Stimulated activated CD8-positive, alpha-beta memory T cell treated with anti-CD3 and anti-CD28 coated beads, Interleukin-12 subunit alpha, Interleukin-12 subunit beta, amount 100 ng/mL, for 1 hour (primary cell): ENCODE measurements at places on chromosomes 2 and 18.

DNA sequence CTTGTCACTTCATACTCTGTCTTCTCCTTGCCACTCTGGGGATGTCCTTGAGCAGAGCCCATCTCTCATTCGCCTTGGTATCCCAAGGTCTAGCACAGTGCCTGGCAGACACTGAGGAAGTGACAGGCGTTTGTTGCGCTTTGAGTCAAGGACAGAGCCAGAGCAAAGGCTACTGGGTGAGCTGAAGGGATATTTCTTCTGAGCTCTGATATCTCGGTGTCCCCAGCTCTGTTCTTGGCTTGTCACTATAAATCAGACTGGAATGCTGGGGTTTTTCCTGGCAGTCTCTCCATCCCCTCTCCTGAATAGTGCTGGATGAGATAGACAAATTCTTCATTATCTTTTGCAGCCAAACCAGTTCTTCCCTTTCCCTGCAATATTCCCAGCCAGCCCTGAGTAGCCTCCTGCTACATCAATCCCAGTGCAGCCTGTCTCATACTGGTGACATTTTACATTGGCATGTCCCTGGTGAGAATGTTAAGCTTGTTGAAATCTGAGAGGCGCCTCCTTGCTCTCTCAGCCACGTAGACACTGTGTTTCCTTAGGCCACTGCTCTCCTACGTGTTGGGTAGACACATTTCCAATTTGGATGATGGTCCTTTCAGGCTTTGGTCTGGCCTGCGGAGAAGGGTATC lies 61.7 kb downstream of the CTIF start:
- DNase-seq = no peak

DNA sequence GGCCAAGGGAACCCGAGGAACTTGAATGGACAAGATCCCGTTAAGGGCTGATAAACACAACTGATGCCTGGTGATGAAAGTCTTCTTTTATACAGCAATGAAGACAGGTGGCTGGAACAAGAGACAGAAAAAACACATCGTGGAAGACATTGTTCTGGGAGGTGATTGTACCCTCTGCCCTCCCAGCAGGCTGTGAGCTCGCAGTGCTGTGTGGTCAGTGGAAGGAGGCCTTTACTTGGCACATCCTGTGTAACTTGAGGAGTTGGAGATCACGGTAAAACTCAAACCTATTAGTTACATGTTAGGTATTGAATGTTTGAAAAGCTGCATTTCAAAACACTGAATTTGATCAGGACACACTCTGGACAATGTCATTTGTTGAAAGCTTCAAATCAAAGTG lies 249.9 kb upstream of the EPAS1 start:
- no peak for DNase-seq

DNA sequence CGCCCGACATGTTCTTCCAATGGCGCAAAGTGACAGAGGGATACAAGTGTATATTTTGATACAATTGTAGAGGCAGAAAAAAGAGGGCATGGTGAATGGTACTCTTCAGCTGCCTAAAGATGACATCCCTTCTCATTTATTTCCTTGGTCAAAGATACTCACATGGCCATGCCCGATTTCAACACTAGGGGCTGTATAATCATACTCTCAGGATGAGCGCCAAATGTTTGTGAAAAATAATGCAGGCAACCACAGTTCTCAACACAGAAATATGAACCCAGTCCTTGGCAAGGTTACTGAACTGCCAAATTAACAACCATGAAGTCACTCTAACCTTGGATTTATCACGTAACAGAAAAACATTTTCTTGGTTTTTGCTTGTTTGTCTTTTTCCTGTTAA lies 204.4 kb downstream of the CCDC102B start:
- no peak for DNase-seq

DNA sequence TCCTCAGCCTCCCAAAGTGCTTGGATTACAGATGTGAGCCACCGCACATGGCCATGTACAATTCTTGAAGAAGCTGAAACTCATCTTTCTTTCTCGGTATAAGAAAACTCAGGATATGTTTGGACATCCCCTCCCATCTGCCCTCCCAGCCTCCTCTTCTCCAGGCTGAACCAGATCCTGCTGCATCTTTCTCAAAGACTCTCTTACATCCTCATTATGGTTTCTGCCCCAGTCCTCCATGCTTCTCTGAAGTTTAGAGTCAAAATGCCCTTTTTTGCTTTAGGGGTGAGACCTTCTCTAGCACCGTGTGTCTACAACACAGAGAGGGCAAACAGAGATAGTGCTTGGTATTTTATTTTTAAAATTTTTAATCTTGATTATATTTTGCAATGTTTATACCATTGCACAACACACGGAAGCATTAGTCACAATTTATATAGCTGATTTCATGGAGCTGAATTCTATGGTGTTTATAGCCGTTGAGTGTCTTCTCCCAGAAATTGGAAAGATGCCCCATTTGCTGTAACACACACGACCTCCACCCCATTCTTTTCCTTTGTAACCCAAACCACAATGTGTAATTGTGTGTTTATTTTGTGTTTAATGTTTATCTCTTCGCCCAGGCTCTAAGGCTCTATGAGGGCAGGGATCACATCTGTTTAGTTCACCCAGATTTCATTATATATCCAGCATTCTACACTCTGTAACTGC lies 206.0 kb upstream of the TNP1 start:
- DNase-seq = no peak

GRCh38 chr18:73199151-73199550 lies 331.4 kb upstream of the NETO1 start:
- DNase-seq = no peak

DNA sequence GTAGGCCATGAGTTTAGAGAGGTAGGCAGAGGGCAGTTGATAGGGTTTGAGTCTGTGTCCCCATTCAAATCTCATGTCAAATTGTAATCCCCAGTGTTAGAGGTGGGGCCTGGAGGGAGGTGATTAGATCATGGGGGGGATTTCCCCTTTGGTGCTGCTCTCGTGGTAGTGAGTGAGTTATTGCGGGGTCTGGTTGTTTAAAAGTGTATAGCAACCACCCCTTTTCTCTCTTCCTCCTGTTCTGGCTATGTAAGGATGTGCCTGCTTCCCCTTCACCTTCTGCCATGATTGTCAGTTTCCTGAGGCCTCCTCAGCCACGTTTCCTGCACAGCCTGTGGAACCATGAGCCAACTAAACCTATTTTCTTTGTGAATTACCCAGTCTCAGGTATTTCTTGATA lies 25.5 kb downstream of the MARCHF4 start:
- DNase-seq = no peak

- DNase-seq = no peak
Measured at GRCh38 chr18:2522112-2522511, 49.2 kb downstream of the METTL4 start.

- no peak for DNase-seq
Measured at GRCh38 chr2:96843538-96844268, at the start of gene ANKRD23. Gene ANKRD23 (minus strand): TSS chr2:96844021. CDS start chr2:96843992, 29 bp downstream.

- DNase-seq = no peak
Measured at GRCh38 chr18:76498064-76498463, 3.0 kb upstream of the ZNF516 start.

- DNase-seq = no peak
Measured at GRCh38 chr2:146661473-146662096, 1183.2 kb upstream of the ACVR2A start.

GRCh38 chr2:140667203-140667602 lies 1463.6 kb downstream of the LRP1B start:
- no peak for DNase-seq

DNA sequence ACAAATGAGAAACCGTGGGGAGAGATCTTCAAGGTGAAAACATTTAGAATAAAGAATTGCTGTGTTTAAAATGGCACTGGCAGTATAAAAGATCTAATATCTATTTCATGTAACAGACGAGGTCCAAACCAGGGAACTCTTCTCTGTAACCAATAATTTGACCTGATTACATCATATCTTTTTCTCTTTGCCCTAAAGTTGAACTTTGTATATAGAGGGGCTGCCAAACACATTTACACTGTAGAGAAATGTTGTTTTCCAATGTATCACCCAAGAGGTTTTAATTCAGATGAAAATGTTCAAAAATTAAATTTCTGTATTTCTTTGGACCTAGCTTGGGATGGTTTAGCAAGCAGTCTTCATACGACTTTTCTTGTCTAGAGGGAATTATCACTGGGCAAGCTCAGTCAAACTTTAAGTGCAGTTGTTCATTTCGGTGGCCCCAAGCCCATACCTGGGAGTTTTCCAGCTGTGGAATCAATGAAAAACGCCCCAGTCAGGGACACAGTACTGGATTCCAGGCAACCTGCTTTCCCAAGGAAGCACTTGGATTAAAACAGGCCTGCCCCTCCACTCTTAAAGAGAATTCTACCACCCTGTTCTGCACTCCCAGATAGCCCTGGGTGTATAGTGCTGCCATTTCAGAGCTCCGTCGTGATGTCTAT lies 208.5 kb upstream of the FN1 start:
- DNase-seq = no peak

DNA sequence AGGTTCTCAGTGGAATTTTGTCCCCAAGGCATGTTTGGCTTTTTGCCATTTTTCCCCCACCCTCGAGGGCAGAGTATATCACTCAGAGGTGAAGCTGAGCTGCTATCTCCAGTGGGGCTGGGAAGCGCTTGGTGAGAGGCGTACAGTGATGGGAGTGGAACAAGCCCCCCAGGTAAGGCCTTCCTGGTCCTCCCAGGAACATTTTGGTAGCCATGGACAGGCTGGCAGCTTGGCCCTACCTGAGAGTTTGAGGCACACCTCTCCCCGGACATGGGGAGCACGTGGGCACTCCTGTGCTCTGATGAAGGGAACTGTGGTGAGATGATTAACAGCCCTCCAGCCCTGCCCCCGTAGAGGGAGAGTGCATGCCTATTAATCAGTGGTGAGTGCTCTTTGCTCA lies 99.3 kb downstream of the C1QL2 start:
- DNase-seq = no peak

DNA sequence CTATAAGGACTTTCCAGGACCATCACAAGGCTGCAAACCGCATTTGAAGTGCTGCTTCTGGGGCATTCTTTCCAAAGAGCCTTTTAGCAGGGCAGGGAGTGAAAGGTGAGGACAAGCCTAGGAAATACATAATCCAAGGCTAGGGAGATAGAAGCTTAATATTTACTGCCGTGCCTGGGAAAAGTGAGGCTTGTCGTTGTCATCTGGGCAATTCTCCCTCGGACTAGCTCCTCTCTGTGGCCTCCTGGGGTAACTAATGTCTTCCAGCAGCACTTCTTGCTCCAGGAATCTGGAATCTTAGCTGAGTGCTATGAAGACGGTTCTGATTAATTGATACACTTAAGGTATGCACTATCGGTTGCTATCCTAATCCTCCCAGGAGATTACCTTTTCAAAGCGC lies 69.3 kb upstream of the ATL2 start:
- DNase-seq = no peak

DNA sequence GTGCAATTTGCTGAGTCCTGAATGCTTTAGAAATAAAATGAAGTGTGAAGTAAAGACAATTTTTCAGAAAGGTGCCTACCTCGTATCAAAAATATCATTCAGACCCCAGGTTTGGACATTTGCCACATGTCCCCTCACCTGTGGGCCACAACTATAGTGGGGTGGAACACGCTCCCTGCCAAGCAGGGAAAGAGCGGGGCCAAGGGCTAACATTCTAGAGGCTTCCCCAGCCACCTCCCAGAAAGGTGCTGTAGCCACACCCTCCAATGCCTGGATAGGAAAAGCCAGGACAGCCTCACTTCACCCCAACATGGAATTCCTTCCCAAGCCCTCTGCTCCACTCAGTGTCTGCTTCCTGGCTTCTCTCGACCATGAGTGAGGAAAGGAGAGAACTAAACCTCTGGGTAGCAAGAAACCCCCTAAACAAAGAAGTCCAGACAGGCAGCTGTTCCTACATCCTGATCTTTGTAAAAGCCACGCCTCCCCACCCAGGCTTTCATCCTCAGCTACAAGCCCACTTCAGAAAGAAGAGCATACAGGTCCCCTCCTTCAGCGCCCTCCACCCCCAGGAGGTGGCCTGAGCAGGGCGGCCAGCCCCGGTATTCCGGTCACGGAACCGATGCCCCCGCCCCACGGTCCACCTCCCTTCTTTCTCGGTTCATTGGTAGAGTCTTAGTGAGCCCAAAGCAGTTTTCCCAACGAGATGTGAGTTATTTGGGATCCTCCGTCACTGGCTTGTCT lies 2.1 kb downstream of the COL6A3 start:
- no peak for DNase-seq
